Neural crest cell (in vitro differentiated cells): ENCODE measurements at places on chromosomes 3 and 15.

- no peak for DNase-seq
These were observed 190.7 kb downstream of the TNIK start for GRCh38 chr3:171269542-171269941.

- DNase-seq = no peak
These were observed 91.3 kb downstream of the RAB11A start for GRCh38 chr15:65960586-65960985.

DNA sequence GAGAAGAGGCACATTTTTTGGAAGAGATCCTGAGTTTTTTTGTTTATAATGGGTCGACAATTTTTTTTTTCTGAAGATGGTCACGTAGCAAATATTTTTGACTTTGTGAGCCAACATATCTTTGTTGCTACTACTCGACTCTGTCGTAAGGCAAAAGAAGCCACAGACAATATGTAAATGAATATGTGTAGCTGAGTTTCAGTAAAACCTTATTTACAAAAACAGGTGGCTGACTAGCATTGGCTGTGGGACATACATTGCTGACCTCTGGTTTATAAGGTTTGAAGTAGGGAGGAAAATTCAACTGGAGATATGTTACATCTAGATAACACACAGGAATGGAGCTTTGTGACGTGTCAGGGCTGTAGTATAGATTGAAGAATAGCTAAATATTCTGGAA, 22.5 kb upstream of the NANOGP8 start:
- DNase-seq = no peak

DNA sequence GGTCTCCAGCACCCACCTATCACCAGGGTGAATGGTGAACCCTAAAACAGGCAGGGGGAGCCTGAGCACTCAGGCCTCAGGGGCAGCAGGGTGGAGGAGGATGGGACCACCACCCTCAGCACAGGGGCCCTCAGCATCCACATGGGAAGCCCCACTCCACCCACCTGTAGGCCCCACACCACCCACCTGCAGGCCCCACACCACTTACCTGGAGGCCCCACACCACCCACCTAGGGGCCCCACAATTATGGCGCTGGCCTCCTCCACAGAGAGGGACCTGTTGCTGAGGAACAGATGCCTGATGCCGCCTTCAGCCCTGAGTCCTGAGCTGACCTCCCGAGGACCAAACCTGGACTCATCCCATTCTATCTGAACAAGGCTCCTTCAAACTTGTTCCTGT, 46.7 kb downstream of the HMCES start:
- DNase-seq = no peak

GRCh38 chr3:132536442-132537153, 60.5 kb upstream of the ACKR4 start:
- DNase-seq = no peak

- DNase-seq = no peak
These were observed 32.2 kb downstream of the FILIP1L start for GRCh38 chr3:100081986-100082692.

GRCh38 chr3:167437428-167438139, 36.3 kb downstream of the SERPINI2 start:
- DNase-seq = no peak

DNA sequence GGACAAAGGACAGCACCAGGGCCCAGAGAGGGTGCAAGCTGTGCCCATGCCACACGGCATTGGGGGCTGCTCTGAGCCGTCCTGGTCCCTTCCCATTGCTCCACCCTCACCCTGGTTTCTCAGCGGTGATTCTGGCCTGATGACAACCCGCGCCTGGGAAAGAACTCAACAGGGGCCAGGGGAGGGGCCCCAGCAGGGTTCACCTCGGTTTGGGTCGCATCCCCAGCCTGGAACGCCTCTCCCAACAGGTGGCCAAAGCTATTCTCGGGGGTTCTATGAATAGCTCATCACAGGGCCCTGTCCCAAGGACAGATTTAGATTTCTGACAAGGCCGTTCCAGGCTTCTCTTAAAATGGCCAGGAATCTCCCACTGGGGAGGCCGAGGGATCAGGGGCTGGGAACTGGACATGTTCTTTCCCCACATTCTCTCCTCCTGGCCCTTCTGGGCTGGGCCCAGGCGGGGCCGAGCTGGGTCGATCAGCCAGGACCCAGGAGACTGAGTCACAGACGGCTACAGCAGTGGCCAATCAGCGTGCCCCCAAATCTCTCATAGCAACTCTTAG, 17.9 kb downstream of the GRIP2 start:
- no peak for DNase-seq

DNA sequence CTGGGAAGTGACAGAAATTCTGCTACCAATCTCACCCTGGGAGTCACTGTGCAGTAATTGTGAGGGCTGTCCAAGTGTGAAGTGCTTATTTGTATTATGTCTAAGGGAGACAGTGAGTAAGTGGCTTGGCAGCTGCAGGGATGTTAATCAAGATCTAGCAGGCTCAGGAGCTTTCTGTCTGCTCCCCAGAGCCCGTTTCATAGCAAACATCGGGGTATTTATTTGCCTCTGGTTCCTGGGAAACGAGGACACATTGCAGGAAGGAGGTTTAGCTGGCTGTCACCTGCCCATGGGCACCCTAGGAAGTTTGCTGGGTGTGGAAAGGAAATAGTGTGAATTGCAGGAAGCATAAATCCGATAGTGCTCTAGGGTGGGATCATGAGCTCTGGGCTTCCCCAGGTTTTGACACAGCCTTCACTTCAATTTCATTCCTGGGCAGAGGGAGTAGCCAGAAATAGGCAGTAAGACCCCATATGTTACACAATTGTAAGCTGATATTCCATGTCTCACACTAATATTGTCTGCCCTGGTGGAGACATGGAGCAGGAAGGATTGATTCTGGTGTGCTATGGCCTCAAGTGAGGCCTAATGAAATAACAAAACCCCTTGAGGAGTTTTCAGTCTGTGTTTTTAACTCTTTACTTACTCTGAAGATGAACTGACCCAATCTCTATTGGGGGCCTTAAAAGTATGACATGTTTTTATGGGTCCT, 74.1 kb upstream of the MITF start:
- DNase-seq = no peak

- DNase-seq = no peak
These were observed 211.6 kb downstream of the MAGI1 start for GRCh38 chr3:65827076-65827475.

- DNase-seq = no peak
These were observed 39.8 kb downstream of the TSC22D2 start for GRCh38 chr3:150447631-150448465.

GRCh38 chr15:77048135-77048876, 22.6 kb downstream of the TSPAN3 start:
- DNase-seq = no peak

DNA sequence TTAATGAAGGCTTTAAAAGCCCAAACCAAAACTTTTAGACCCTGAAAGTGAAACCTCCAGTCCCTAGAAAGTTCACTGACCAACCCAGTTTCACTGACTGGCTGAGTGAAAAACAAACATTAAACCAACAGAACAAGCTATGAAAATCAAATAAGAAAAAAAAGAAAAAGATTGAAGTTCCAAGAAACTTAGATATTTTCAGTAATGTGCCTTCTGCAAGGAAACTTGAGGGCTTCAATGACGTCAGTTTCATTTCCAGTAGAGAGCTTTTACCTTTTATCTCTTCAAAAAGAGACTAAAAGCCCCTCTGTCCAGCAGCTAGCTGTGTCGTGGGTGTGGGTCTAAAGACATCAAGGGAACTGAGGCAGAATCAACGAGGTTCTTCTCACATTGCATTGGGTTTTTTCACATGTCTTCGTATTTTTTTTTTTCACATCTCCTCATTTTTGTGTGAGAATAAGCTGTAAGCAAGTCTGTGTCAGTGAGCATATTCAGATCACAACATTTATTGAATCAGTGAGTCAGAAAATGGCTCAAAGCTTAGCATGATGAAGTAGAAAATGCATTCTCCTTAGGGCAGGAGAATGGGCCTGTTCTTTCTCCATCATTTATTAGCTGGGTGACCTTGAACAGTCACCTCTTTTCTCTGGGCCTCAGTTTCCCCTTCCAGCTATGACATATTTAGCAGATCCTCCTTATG, 54.8 kb upstream of the BCL6 start:
- DNase-seq = no peak

- no peak for DNase-seq
These were observed 459.6 kb upstream of the DPH6 start for GRCh38 chr15:36005542-36005941.

DNA sequence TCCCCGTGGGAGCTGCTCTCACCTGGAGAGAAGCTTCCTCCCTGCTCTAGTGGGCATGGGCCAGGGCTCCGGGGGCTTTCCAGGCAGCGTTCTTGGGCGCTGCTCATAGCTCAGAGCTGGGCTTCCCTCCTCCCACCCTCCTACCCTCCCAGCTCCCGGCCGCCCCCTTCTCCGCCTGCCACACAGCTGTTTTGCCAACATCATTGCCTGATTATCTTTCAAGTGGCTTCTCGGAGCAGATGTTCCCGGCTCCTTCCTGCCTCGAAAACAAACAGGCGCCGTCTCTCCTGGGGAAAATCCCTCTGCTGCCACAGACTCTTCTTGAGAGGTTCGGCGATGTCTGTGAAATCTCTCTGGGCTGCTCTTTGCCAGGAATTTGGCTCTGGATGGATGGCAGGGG, 195.6 kb downstream of the RPLP1 start:
- no peak for DNase-seq

DNA sequence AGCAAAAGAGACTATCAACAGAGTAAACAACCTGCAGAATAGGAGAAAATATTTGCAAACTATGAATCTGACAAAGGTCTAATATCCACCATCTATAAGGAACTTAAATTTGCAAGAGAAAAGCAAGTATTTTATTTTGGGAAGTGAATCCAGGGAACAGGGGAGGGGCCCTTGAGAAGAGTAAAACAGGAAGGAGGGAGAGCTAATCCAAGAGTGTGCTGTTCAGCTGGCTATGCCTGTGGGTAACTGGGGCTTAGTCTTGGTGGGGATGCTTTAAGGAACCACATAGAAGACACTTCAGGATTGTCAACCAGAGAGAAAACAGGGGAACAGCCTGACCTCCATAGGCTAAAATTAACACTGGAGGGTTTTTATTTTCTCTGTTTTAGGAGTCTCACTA, 3.9 kb upstream of the HHLA2 start:
- DNase-seq = no peak

GRCh38 chr3:135117977-135118376, 322.9 kb downstream of the EPHB1 start:
- DNase-seq = no peak

DNA sequence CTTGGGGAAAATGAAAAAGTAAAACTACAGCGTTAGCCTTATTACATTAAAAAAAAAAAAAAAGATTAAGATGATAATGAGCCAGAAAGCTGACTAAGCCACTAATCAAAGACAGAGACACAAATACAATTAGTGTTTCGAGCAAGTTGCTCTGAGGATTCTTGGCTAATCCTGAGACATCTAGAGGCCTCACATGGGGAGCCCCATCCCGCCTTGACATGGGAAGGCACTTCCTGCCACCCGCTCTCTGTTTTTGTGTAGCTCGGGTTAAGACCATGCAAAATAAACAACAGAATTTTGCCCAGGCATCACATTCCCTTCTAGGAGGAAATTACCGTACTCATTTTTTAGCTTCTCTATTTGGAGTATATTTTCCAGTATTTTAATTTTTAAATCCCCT, 15.3 kb downstream of the HESX1 start:
- no peak for DNase-seq

DNA sequence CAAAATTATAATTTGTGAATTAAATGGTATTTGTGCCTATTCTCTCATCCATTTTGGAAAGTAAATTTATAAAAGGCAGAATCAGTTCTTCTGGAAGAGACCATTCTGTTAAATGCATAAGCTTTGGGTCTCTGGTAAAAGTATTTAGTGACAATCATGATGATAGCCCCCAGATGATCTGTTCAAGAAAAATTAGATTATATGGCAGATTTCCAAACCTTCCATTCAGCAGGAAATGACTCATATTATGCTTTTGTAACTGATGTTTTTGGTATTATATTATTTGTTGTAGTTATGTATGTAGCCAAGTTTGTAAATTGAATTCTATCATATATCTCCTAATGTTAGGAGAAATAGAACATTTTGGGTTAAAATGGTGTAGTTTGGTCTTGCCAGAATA, 340.8 kb upstream of the DPH6 start:
- DNase-seq = no peak

DNA sequence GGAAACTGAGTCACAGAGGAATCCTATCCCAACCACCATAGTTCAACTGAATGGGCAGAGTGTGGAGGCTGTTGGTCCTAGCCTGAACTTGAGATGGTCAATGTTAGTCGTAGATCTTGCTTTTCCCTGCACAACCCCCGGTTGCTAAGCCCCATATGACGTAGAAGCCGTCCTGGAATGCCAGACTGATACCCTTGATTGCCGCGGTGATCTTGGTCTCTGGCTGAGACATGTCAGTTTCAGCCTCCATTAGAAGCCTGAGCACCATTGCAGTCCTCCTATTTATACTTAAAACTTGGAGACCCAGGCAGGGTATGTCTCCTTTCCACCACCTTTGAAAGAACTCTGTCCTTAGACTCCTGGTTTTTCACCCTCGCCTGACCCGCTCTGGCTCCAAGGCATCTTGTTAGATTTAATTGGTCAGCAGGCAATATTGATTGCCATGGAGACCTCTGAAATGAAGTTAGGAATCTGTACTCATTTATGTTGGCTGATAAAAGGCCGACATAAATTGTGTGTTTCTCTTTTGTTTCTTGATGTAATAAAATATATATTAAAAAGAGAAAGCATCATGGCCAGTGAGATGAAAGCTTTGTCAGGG, 53.4 kb downstream of the RPLP1 start:
- no peak for DNase-seq
